DMS153 (cell line): ENCODE measurements at places on chromosomes 11 and 22.
A peak's percentile ranks its signal among the peaks of the same experiment; 100 is the strongest.

DNA sequence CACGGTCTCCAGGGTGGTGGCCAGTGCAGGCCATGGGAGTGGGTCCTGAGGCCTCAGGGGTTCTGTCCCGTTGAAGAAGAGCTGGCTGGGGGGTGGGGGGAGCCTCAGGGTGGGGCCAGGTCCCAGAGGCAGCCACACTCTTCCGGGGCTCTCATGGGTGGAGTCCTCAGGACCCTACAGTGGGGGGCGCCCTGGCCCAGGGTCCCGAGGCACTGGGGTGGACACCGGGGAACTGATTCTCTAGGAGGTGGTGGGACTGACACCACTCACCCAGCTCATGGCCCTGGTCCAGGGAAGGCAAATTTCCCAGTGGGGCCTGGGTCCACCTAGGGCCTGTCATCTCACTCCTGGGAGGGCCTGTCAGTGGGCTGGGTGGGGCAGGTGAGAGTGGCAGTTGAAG, 12.8 kb downstream of the GGT5 start:
- no peak for DNase-seq

DNA sequence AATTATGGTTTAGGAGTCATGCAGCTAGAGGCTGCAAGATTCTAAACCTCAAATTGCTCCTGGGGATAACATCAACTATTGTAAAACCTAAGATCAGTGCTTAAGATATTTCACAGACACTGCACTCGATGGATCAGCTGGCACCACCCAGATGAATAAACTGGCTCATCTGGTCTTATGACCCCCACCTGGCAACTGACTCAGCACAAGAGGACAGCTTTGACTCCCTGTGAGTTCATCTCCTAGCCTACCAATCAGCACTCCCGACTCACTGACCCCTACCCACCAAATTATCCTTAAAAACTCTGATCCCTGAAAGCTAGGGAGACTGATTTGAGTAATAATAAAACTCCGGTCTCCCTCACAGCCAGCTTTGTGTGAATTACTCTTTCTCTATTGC, 782 bp upstream of the TTC12 start:
- no peak for DNase-seq

DNA sequence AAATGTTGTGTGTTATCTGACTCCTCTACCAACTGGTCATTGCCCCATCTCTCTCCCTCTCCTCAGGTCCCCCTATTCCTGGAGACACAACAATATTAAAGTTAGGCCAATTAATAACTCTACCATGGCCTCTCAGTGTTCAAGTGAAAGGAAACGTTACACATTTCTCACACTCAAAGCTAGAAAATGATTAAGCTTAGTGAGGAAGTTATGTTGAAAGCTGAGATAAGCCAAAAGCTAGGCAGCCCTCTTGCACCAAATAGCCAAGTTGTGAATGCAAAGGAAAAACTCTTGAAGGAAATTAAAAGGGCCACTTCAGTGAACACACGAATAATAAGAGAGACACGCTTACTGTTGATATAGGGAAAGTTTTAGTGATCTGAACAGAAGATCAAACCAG, 6.9 kb downstream of the DLG2 start:
- no peak for DNase-seq

DNA sequence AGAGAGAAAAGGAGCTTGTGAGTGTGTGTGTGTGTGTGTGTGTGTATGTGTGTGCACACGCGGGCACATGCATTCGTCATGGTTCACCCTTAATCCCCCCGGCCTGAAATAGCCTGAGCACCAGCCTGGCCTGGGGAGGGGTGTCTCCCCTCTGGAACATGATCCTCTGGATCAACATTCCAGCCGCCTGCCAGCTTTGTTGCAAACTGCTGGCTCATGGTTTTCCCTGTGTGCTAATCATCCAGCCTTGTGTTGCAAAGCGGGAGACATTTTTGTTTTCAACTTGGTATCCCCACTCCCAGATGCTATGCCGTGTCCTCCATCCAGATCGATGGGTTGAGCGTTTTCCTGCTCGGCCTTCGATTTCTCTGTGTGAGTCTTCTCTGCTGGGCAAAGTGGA, 94.3 kb downstream of the FEZ1 start:
- no peak for DNase-seq

DNA sequence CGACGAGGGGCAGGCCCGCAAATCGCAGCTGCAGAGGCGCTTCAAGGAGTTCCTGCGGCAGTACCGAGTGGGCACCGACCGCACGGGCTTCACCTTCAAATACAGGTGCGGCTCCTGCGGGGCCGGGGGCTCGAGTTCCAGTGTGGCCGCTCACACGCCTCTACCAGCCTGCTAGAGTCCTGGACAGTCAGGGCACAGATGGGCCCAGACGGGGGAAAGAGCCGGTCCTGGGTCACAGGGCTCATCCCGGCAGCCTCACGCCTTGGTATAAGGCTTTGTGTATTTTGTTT, 506 bp downstream of the MCM5 start:
- no peak for DNase-seq

GRCh38 chr11:19895776-19896175, 183.1 kb downstream of the NAV2 start:
- DNase-seq: no peak

GRCh38 chr11:44235765-44236201, 74.2 kb downstream of the ALX4 start:
- no peak for DNase-seq

GRCh38 chr11:115153135-115153534, 351.1 kb downstream of the CADM1 start:
- no peak for DNase-seq

DNA sequence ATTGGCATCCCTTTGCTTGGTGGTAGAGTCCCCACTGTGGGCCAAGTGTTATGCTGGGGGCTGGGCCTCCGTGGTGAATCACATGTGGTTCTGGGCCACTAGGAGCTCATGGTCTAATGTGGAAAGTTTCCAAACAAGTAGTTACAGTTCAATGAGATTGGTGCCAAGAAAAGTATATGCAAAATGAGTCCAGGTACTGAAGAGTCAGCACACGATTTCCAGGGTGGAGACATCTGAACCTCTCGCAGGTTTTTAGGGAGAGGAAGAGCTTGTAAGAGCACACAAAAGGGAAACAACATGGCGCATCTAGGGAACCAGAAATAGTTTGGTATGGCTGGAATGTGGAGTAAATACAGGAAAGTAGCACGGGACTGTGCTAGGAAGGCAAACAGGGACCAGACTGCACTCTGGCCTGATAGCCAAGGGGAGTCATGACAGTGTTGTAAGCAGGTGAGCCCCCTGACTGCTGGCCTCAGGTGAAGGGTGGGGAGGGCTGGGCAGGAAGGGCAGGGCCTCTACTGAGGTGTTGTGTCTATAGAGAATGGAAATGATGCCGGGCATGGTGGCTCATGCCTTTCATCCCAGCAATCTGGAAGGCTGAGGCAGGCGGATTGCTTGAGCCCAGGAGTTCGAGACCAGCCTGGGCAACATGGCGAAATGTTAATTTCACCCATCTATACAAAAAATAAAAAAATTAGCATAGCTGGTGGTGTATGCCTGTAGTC, 12.6 kb downstream of the POLR2F start:
- DNase-seq: no peak

GRCh38 chr22:36660510-36660840, 43.1 kb downstream of the CACNG2 start:
- DNase-seq: no peak

GRCh38 chr11:105156720-105157119, 17.2 kb upstream of the CARD18 start:
- no peak for DNase-seq

DNA sequence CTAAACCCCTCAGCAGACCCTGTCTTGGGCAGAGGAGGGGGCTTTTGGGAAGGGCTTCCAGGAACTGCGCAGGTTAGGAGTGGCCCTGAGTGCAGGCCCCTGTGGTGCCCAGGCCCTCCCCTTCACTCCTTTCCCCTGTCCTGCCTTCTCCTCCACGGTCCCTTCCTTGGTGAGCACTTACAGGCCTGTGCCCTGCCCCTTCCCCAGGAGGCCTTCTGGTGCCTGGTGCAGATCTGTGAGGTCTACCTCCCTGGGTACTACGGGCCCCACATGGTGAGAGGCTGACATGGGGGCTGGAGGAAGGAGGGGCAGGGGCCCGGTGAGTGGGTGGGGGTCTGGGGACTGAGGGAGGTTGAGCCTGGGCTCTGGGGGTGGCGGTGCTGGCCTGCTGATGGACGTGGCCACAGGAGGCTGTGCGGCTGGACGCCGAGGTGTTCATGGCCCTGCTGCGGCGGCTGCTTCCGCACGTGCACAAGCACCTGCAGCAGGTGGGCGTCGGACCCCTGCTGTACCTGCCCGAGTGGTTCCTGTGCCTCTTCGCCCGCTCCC, 2.6 kb downstream of the TBC1D10C start:
- DNase-seq: no peak

- DNase-seq: no peak
Observed at GRCh38 chr11:125154378-125155099, 10.0 kb upstream of the PKNOX2 start.

DNA sequence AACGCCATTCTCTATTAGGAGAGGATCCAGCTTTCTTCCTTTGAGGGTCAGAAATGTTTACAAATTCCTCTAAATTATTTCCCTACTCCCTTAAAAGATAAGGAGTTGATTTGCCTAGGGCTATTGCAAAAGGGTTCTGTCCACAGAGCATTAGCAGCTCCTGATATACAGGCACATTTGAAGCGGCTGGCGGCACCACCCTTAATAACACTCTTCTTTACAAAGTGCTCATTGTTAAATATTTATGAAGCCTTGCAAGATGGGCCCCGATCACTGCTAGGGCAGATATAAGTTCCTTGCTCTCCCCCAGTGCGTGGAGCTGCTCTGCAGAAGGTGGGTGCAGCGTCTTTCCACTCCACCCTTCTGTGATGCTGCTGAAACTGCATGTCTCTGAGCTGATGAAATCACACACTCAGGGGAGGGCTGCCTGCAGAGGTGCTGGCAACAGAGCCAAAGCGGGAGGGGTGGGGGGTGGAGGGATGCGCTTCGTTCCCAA, 116.7 kb upstream of the NTM start:
- DNase-seq: no peak

- no peak for DNase-seq
Observed at GRCh38 chr11:57703341-57703740, 8.7 kb downstream of the MED19 start.

DNA sequence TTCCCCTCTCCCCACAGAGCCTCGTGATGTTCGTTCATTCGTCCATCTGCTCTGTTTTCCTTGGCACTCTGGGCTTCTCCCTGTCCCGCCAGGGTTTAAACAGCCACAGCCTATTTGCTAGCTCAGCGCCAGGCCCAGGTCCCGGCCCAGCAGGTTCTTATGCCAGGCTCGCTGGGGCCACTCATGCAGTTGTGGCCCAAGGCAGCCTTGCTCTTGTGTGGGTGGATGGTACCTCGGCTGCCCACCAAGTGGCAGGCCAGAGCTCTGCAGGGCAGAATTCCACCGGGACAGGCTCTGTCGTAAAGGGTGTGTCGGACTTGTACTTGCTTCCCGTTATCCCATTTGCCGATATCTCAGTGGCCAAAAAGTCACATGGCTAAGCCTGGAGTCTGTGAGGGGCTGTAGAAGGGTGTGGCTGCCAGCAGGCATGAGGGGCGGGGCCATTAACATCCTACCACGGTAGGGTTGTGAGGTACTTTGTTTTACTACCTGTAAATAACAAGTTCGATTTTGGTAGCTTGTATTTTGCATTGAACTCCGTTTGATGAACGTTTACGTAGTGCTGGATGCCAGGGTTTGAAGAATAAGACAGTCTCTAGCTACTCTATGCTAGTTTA, 7.9 kb downstream of the FAM118A start:
- DNase-seq: peak; percentile 54

DNA sequence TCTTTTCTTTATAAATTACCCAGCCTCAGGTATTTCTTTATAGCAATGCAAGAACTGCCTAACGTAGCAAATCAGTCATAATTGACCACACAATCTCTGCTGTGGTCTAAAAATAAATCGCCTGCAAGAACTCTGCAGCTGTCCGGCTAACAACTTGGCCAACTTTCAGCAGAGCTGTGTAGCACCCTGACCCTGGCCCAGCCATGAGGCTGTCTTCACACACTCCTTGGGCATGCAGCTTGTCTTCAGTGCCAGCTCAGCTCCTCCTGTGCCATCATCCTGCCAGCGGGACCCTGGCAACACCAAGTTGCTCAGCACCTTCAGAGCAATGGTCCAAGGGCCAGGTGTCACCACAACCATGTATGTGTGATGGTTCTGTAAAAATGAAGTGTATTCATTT, 355.6 kb downstream of the OPCML start:
- DNase-seq: no peak

DNA sequence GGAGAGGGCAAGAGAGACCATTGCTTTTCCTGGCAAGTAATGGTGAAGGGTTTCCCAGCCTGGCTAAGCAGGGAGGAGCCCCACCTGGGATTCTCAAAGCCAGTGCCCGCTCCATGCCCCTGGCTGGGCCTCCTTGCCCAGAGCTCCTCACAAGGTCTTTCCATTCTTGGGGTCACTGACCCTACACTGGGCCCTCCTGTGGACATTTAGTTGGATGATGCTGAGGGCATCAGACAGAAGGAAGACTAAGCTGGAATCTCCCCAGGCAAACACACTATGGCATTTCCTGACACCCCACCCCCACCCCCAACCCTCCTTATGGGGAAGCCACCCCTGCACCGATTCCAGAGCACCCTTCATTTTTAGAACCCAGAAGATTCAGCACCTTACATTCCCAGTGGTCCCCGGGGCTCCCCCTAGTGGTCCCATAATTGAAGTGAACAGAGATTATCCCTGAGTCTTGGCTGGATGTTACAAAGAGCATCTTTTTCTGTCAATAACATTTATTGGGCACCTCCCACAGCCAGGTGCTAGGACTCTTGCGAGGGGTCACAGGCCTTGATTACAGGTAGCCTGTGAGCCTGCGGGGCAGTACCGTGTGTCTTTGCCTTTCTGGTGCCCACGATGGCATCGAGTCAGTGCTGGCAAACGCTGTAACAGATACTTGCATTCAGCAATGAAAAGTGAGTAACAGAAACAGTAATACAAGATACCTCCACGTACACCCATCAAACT, 548.5 kb downstream of the BUD13 start:
- DNase-seq: peak; percentile 8

DNA sequence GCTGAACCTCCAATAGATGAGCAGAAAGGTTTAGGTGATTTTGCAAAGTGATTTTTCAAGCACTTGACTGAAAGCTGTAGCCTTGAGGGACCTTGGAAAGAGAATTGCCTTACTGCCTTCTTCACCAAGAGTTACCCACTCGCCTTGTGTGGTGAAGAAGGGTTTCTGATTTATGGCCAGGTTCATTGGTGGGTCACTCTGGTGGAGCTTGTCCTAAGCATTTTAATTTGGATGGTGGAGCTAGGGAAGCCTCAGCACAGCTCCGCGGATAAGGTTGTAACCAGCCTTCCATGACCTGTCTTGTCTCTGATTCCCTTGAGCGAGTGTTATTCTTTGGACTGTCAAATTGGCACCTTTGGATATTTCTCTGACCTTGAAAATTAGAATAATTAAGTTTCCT, 226.4 kb downstream of the FAT3 start:
- DNase-seq: no peak

DNA sequence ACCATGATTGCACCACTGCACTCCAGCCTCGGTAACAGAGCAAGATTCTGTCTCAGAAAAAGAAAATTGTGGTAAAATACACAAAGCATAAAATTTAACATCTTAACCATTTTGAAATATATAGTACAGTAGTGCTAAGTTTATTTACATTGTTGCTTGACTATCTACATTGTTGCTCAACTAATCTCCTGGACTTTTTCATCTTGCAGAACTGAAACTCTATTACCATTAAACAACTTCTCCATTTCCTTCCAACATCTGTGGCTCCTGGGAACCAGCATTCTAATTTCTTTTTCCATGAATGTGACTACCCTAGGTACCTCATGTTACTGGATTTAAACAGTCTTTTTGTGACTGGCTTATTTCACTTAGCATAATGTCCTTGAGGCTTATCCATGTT, 13.5 kb upstream of the VWA5A start:
- DNase-seq: no peak
